ENCODE measurements at places on chromosomes 13 and 19.

- DNase-seq: no peak
Measured at GRCh38 chr19:2627319-2627829, 75.1 kb downstream of the GNG7 start.

- no peak for DNase-seq
Measured at GRCh38 chr19:5456841-5457200, 1.6 kb downstream of the ZNRF4 start.

DNA sequence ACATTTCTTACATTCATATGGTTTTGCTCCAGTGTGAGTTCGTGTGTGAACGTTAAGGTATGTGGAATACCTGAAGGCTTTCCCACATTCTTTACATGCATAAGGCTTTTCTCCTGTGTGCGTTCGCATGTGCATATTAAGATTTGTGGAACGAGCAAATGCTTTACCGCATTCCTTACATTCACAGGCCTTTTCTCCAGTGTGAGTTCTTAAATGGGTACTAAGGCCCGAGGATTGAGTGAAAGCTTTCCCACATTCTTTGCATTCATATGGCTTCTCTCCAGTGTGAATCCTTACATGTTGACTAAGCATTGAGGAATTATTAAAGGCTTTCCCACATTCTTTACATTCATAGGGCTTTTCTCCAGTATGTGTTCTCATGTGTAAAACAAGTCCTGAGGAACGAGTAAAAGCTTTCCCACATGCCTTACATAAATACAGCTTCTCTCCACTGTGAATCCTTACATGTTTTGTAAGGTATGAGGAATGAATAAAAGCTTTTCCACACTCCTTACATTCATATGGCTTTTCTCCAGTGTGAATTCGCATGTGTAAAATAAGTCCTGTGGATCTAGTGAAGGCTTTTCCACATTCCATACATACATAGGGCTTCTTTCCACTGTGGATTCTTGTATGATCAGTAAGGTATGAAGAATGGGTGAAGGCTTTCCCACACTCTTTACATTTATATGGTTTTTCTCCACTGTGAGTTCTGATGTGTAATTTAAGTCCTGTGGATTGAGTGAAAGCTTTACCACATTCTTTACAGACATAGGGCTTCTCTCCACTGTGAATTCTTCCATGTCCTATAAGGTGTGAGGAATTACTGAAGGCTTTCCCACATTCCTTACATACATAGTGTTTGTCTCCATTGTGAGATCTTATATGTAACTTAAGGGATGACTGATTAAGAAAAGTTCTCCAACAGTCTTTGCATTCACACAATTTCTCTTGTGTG, 10.7 kb downstream of the ZNF846 start:
- DNase-seq: no peak

DNA sequence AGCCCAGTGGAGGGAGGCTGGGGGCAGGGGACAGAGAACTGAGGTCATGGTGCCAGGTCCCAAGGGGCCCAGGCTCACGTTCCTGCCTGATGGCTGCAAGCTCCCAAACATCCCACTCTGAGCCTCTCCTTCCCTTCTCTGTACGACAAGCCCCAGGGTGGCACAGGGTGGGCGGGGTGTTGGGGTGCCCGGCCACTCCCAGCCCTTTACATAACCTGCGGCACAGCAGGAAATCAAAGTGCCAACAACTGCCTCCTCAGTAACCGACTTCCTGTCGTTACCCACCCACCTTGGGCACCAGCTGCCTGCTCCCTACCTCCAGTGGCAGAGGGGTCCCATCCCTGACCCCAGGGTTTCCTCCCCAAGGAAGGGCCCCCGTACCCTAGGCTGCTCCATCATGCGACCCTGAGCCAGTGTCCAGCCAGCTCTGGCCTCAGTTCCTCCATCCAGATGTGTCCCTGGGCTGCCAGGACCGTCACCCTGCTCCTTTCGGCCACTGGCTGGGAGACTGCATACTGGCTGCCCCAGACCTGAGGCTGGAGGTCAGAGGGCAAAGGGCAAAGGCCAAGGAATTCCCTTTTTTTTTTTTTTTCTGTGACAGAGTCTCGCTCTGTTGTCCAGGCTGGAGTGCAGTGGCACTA, 27.7 kb upstream of the NFIC start:
- DNase-seq: no peak

DNA sequence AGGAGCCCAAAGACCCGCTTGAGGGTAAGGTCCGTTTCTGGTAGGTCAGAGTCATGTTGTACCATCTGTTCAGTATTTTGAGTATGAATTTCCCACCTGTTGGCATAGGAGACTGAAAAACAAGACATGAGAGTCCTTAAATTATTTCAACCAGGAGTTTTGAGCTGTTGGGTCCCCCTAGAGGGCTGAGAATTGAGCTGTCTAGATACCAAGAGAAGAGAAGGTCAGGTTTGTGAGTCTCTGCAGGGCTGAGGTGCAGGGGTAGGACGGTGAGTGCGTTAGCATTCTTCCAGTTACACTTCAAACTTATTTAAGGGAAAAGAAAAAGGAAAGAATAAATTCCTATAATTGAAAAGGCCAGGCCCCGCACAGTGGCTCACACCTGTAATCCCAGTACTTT, 5.0 kb downstream of the CBLC start:
- DNase-seq: no peak

DNA sequence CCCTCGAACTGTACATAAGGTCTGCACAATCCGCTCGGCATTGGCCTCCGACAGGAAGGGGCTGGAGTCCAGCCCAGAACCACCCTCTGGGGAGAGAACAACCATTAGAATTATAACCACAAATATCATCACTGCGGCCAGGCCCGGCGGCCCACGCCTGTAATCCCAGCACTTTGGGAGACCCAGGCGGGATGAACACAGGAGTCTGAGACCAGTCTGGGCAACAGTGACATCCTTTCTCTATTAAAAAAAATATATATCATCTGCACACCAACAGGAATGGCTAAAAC, 11.4 kb downstream of the COQ8B start:
- DNase-seq: no peak

- DNase-seq: no peak
Measured at GRCh38 chr13:99522298-99522697, 21.0 kb downstream of the TM9SF2 start.

DNA sequence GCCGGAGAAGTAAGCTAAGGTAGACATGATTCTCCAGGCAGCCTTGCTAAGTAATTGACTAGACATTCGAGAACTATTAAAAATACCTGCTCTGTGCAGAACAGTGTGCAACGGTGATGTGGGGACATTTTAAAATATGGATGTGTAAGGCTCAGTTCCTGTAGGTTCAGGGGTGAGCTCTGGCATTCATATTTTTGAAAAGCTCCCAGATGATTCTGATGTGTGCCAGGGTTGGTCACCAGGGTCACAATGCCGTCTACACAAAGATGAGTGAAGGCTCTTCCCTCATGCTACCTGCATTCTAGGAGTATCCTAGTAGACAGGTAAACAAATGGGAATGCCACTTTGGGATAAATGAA, 702 bp upstream of the EPSTI1 start:
- no peak for DNase-seq

All from NCI-H1694 (cell line).